ENCODE measurements at places on chromosomes 2 and 18.

GRCh38 chr2:12076810-12077209, 330.4 kb downstream of the LPIN1 start:
- DNase-seq, result no peak

DNA sequence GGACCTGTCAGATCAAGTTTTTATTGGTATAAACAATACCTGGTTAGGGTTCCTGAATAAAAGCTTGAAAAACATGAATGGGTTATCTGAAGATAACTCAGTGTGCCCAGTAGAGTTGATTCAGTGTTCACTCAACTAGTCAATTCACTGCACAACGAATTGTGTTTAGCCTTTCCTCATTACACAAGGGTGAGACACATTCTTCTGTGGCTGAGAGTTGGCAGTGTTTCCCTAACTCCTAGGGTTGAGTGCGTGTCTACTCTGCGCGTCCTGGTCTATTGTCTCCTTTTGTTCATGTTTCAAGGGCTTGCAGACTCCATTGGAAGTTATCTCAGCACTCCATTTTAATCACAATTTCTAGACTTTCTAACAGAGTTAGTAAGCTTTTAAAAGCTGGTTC, 32.8 kb upstream of the TMEM178A start:
- DNase-seq, result no peak

- DNase-seq, result no peak
Measured at GRCh38 chr2:19043893-19044292, 314.5 kb downstream of the OSR1 start.

- no peak for DNase-seq
Measured at GRCh38 chr2:905091-905832, 45.4 kb upstream of the SNTG2 start.

DNA sequence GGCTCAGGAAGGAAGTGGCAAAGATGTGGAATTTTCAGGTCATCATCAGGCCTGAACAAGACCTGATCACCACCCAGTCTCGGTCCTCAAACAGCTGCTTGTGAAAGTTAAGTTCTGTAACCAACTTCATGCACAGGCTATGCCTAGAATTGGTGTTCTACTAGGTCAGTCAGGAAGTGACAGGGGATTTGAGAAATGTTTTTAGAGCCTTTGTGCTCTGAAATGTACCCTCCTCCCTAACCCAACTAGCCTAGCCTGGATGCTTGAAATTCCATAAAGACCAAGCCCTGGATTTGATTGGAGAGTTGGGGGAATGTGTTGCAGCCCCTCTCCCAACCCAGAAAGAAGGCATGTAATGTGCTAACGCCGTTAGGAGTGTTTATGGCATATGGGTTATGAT, 63.3 kb downstream of the TGOLN2 start:
- no peak for DNase-seq

GRCh38 chr2:201448701-201449100, 2.6 kb downstream of the TRAK2 start:
- no peak for DNase-seq

DNA sequence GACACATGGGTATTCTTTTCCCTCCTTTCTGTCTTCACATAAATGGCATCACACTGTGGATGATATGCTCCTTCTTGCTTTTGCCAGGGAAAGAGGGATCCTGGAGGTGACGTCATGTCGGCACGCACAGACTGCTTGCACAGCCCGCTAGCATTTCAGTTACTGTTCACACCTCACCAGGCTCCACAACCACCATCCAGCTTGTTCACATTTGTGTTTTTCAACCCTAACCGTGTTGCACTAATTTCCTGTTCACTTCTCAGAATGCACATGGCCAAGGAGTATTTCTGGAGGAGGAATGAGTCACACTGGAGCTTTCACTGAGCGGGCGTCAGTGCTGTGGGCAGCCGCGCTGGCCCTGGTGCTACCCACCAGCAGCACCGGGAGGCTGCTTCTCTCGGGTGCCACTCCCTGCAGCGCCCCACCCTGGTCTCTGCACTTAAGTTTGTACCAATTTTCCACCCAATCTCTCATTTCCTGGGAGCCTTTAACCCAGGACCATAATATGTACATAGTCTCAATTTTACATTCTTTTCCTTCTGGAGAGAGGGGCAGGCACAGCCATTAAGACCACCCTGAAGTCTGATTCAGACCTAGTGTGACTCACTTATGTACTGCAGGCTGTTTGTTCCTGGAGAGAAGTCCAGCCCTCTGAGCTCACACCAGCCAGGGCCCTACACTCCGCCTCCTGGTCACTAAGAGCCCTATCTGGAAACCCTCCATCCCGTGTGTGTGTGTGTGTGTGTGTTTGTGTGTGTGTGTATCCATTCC, 65.1 kb downstream of the MBP start:
- DNase-seq, result no peak

DNA sequence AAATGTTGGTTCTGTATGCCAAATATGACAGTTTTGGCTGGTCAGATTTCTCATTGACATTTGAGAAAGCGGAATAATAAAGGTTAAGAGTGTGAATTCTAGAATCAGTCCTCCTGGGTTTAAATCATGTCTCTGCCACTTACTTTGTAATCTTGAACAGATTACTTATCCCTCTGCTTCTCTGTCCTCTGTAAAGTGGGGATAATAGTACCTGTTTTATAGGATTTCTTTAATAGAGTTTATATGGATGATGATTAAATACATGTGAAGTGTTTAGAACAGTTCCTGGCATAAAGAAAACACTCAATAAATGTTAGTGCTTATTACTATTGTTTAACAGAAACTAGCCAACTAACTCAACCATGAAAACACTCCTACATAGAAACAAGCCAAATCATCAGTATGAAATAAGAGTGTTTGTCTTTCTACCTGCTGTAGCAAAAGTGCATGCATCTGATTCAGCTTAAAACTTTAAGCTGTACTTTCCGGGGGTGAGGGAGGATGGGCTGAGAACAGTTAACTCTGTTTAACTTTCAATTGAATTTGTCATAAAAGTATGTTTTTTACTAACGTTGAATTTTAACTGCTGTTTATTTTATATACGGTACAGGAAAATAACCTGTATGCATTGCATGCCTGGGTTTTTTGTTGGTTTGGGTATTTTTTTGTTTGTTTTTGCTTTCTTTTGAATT, 6.8 kb downstream of the HTR2B start:
- DNase-seq, result no peak

DNA sequence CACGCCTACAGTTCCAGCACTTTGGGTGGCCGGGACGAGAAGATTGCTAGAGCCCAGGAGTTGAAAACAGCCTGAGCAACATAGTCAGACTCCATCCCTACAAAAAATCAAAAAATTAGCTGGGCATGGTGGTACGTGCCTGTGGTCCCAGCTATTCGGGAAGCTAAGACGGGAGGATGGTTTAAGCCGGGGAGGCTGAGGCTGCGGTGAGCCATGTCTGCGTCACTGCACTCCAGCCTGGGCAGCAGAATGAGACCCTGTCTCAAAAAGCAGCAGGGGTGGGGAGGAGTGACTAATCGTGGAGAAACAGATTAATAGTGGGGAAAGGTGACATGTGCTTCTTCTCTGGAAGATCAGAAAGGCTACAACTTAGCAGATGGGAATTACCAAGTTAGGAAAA, 58.1 kb upstream of the GPC1 start:
- no peak for DNase-seq

GRCh38 chr2:100902817-100903405, 83.0 kb downstream of the NPAS2 start:
- DNase-seq, result no peak

DNA sequence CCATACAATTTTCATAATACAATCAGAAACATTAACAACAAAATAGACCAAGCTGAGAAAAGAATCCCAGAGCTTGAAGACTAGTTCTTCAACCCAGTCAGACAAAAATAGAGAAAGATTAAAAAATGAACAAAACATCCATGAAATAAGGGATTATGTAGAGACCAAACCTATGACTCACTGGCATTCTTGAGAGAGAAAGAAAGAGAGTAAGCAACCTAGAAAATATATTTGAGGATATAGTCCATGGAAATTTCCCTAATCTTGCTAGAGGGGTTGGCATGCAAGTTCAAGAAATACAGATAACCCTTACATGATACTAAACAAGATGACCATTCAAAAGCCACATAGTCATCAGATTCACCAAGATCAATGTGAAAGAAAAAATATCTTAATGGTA, 281.7 kb downstream of the CCDC85A start:
- no peak for DNase-seq

DNA sequence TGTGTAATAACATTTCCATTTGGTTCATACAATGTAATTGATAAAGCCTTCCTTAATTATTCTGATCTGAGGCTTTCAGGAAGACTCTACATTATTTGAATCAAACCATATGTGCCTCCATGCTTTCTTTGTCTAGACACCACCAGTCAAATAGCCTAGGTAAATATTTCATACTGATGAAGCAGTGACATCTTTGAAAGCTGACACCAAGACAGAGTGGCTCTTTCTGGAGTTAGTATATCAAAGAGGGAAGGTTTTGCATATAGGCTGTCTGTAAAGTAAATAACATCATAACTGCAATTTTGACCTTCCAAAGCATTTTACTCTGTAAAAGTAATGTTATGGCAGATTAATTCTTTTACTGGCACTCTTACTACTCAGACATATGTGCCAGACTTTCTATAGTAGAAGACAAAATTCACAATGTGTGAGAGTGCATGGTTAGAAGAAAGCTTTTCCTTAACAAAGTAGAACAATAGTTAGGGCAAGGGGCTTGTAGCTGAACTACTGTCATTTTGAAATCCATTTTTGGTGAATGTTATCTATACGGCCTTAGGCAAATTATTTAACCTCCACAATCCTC, 177.3 kb downstream of the ERBB4 start:
- DNase-seq, result no peak

GRCh38 chr2:174716785-174717184, 47.5 kb downstream of the CHRNA1 start:
- DNase-seq, result no peak

GRCh38 chr2:26582890-26583289, 58.3 kb downstream of the CIB4 start:
- DNase-seq, result no peak

DNA sequence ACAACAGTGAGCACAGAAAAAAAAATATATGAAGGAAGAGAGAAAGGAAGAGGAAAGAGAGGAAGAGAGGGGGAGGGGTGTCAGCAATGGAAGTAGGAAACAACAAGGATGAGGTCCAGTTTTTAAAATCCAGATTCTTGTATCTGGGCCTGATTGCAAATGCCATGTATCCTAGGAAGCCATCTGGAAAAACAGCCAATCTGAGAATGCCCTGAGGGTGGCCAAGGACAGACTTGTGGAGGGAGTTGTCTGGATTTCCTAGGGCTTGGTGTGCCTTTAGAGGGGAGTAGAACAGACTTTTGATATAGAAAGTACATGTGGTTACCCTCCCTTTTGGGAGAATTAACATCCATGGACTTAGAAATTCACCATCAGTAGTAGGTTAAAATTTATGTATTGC, 47.1 kb downstream of the PRKCE start:
- DNase-seq, result no peak

All from cortex of kidney (tissue), 1 donor.